Mammary epithelial cell (primary cell): ENCODE measurements at places on chromosomes 6 and 20.

DNA sequence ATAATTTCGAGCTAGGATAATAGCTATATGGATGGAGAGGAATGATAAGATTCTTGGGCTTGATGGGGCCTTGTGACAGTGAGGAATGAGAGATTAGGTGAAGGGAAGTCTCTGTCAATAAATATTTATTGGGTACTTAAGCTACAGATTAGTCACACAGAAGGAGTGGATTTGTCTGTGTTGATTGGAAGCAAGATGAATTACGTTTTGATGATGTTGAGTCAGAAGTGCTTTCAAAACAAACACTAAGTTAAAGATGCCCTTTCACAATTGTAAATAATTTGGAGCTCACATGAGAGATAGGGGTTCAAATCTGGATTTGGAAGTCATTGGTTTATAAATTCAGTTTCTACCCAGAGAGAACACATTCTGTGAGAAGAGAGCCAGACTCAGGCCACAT is 834.2 kb downstream of the KIF16B start:
- DNase-seq, result no peak

- no peak for DNase-seq
Observed at GRCh38 chr6:128389820-128390534, 130.4 kb downstream of the PTPRK start.

- no peak for DNase-seq
Observed at GRCh38 chr6:69795469-69796072, 1.2 kb downstream of the LMBRD1 start.

DNA sequence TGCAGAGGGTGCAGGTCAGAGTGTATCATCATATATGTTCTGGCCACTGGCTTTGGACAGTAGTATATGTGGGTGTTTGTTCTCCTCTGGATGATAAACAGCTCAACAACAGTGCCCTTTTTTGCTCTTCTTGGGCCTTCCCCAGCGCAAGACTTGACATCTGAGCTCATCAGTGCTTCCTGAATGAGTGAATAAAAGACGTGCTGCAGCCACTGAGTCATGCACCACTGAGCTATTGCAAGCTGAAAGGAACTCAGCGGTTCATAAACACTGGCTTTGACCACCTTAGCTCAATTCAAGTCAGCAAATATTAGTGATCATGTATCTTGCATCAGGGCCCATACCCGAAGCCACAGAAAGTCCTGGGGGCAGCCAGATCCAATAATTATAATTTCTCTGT is 105.3 kb upstream of the KCNG1 start:
- peak; percentile 84 for DNase-seq

DNA sequence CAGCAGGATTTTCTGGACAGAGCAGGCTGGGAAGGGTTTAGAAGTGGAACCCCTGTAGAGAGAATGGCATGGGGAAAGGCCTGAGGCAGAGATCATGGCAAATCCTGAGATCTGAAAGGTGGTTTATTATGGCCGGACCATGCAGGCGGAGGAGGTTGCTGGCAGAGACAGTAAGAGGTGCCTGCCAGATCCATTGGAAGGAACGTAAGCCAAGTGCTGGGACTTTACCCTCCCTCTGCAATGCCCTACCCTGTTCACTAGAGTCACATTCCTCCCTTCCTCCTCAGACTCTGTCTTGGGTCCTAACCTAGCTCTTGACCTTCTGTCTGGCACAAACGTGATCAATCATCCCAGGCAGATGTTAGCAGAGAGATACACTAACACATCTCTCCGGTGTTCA is 66.4 kb upstream of the SLC22A23 start:
- no peak for DNase-seq

DNA sequence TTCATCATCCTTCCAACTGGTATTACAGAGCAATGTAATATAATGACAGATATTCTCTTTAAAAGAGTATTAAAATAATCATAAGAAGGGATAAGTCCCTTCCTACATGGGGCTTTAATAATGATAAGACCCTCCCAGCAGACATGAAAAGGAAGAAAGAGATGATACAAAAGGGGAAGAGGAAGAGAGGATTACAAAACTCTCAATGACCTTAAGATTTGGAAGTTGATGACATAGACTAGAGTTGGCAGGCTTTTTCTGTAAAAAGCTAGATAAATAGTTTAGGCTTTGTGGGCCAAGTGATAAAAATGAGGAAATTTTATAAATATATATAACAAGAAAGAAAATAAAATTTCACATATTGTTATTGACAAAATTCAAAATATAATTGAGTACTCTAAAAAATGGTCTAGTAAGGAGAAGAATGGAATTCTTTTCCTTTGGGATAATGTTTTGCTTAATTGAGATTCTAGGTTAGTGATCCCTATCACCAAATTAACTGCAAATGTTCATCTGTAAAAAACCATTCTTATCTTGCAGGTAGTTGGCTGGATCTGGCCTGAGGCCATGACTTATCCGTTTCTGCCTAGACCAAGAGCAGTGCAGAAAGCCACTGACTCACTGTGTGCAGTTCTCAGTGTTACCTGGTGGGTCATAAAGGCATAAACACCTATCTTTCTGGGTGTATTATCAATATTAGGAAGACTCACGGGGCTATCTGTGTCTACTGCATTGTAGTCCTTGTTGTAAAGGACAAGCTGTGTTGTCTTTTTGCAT is 11.0 kb downstream of the RIPOR2 start:
- DNase-seq, result peak; percentile 12

GRCh38 chr6:44594481-44594880 is 207.0 kb downstream of the CDC5L start:
- no peak for DNase-seq

DNA sequence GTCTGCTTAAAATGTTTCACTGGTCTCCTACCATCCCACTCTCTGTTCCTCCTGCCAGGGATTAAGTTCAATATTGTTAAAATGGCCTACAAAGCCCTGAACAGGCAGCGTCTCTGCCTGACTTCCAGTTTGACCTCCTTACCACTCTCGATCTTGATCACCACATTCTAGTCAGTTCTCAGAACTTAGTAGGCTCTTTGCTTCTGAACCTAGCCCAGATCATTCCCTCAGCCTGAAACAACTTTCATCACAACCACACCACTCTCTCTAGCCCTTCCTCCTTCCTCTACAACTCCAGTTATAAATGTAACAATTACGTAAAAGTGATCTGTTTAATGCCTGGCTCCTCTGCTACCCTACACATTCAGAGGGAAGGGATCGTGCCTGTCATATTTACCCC is 53.3 kb downstream of the ATG5 start:
- DNase-seq, result no peak

GRCh38 chr6:68634726-68635411 is at the start of gene ADGRB3:
TSS of gene ADGRB3 (plus strand) at chr6:68635282. CDS start at chr6:68638676, 3,394 bp downstream.
- DNase-seq, result peak; percentile 29

GRCh38 chr6:4367643-4368042 is 232.3 kb upstream of the ECI2 start:
- DNase-seq, result no peak

DNA sequence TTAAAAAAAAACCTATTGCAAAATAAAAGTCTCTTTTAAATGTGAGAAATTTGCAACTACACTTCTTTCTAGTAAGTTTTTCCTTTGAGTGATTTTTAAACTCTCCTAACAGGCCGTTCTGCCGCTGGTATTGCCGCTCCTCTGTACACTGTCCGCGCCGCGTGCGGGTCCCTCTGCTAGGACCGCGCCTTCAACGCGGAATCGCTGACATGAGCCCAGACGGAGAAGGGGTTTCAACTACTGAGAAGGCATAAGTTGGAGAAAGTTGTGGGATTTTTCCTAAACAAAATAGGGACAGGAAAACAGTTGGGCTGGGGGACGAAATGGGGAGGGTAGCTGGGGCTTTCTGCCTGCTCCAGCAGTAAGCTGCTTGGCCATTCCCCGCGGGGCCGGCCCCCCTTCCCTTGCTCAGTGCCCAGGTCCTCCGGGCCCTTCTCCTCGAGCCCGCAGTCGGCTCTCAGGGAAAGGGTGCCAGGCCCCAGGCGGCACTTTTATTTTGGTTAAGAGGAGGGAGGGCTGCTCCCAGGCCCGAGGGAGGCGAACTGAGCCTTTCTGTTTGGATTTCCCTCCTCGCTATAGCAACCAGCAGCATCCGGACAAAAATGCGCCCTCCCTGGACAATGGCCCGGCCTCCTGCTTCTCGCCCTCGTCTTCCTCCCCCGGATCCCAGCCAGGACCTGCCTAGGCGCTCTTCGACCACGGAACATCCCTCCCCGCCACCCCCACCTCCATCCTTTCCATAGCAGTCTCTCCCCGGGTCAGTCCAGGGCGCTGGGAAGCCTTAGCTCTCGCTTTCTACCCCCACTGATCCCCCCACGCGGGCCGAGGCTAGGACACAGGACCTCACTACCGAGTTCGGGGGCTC is 6.8 kb upstream of the POU3F2 start:
- no peak for DNase-seq

GRCh38 chr6:108052706-108053105 is 21.8 kb downstream of the OSTM1 start:
- no peak for DNase-seq

DNA sequence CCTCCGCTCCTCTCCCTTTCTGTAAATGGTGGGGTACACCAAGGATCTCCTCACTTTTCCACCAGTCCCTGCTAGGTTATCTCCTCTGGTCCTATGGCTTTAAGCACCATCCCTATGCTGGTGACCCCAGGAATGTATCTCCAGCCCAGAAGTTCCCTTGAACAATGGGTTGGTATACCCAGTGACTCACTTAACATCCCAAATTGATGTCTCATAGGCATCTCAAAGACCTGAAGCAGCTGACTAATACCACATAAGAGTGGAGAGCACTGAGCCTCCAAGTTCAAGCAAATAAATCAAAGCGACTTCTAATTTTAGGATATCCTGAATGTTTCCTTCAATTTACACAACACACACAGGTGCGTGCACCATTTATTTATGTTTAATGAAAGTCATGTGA is 48.3 kb downstream of the ADGRF1 start:
- peak; percentile 95 for DNase-seq

DNA sequence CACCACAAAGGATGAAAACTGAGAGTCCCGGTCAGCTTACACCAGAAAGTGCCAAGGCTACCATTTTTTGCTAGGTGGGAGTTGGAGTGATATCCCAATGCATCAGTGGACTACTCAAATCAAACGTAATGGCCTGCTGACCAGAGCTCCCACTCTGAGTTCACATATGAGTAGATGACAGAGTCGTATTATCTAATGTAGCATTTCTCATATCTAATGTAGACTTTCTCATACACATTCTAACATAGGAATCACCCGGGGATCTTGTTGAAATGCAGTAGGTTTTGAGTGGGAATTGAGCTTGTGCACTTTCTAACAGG is 38.4 kb upstream of the FUCA2 start:
- DNase-seq, result no peak

DNA sequence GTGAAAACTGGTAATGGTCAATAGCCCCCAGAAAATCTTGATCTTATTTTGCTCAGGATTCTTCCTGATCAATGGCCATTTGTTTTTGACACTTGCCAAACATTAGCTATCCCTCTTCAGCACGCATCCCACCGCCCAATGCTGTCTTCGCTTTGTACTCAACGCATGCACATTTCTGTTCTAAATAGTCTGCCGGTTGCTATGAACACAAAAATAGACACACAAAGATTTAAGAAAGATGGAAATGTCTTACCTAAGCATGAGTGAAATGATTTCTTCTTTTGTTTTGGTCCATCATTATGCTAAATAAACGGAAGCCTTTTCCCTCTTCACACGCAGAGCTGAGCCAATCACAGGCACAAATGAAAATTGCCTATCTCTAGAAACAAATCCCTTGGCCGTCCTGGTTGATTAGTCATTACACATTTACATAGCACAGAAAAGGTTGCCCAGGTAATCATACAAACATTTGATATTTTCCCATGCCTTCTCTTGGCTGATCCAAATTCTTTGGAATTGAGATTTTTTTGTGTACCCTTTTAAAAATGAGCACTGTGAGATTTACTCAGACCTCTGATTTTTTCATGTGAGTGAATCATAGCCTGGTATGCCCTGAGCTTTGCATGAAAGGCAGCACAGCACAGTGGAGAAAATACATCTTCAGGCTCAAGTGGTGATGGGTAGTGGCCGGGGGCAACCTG is 70.5 kb upstream of the FAM184A start:
- DNase-seq, result peak; percentile 40

- no peak for DNase-seq
Observed at GRCh38 chr6:137816133-137816579, 50.9 kb upstream of the TNFAIP3 start.

GRCh38 chr20:36465109-36466080 is 75.9 kb upstream of the MYL9 start:
- peak; percentile 82 for DNase-seq

- DNase-seq, result no peak
Observed at GRCh38 chr20:55354720-55355119, 650.6 kb downstream of the CBLN4 start.

DNA sequence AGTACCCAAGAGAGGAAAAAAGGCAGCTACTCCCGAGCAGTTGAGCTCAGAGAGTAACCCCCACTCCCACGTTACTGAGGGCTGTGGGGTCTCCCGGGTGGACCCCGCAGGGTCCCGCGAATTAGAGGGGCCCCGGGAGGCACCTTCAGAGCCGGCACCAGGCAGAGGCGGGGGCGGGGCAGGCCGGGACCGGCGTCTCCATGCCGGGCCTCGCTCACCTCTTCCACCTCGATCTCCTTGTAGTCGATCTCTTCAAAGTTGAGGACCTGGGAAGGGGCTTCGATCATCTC is 381 bp downstream of the MAP3K7 start:
- DNase-seq, result peak; percentile 24

GRCh38 chr6:129447198-129447565 is 262.8 kb downstream of the ARHGAP18 start:
- no peak for DNase-seq

DNA sequence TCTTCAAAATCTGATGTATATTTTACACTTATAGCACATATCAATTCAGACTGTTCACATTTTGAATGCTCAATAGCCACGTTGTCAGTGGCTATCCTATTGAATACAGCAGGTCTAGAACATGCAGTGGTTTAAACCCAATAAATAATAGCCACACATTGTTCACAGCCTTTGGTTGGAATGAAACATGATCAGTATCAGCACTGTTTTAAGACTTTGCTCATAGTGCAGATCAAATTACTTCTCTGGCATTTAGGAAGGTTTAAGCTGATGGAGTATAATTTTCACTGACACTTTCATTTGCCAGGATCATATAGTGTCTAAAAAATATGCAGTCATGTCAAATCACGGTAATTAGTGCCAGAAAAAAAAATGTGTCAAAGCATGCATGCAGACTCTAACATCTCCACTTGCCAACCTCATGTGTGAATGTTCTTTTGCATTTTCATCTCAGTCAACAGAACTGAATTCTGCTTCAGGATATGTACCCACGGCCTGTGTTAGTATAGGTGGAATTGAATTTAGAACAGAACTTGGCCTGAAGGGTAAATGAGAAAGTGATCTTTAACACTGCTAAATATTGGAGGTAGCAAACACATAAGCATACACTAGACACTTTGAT is 184.1 kb downstream of the SLC24A3 start:
- DNase-seq, result no peak

- peak; percentile 93 for DNase-seq
Observed at GRCh38 chr20:20549704-20550103, 162.7 kb downstream of the RALGAPA2 start.

- DNase-seq, result no peak
Observed at GRCh38 chr6:47573109-47573508, 95.5 kb downstream of the CD2AP start.
